ENCODE measurements at places on chromosomes 13 and 19. TPM values are rescaled to one million over a fixed set of nuclear protein-coding genes. Genes with fewer than 3 reads are reported as not detected.

Gene CDX2
- total RNA-seq: not detected

- DNase-seq: no peak
Measured at GRCh38 chr19:52214241-52214640, 24.4 kb downstream of the PPP2R1A start.

DNA sequence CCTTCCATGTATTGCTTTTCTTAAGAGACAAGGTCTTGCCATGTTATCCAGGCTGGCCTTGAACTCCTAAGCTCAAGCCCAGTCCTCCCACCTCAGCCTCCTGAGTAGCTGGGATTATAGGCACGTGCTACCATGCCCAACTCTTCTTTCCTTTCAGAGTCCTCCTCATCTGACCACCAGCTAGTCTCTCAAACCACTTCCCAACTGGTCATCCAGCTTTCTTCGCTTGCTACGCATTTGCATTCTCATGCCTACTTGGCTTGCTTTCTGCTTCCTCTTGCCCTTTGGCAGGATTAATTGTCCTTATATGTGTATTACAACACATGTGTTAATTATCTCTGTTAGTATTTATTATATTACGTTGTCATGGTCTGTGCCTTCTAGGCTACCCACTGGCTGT lies 6.3 kb downstream of the GPR18 start:
- DNase-seq: no peak

DNA sequence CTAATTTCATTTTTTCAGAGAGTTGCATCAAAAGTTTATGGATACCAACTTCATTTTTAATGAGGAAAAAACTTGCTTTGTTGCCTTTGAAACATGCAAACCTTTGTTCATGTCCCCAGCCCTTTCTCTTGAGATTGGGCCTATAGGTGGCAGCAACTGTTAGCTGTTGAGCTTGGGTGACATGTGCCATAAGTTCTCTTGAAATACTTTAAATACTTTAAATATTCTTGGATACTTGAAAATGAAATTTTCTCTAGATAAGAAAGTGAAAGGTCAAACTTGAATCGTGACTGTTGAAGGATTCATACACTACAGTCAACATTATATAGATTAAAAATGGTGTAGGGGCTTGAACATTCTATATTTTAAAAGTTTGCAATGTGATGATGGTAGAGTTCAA lies 294.9 kb downstream of the NDFIP2 start:
- peak; percentile 73 for DNase-seq

Gene CADM4
- 26.0 TPM for total RNA-seq

Gene CEACAM1
- total RNA-seq: 3.0 TPM

Gene LGALS7
- total RNA-seq: not detected

- no peak for DNase-seq
Measured at GRCh38 chr19:18310118-18310909, 12.6 kb downstream of the LSM4 start.

DNA sequence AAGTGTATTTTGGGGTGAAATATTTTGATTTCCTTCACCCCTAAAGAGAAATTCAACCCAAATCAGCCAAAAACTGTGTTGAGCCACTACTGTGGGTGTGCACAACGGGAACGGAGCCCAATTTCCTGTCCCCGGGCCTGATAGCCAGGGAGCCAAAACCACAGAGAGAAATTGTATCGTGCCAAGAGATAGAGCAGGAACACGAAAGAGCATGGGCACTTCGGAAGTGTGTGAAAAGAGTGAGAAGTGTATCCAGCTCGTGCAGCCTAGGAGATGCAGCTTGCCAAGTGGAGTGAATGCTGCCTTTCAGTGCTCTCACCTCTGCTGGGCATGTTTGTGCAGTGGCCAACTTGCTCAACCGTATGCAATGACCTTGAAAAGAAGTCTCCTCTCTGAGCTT lies 19.4 kb upstream of the PLEKHF1 start:
- DNase-seq: no peak

Gene PRODH2
- not detected for total RNA-seq

Gene MADCAM1
- 1.0 TPM for total RNA-seq

Gene OR4F17
- not detected for total RNA-seq

Gene CLDND2
- total RNA-seq: not detected

DNA sequence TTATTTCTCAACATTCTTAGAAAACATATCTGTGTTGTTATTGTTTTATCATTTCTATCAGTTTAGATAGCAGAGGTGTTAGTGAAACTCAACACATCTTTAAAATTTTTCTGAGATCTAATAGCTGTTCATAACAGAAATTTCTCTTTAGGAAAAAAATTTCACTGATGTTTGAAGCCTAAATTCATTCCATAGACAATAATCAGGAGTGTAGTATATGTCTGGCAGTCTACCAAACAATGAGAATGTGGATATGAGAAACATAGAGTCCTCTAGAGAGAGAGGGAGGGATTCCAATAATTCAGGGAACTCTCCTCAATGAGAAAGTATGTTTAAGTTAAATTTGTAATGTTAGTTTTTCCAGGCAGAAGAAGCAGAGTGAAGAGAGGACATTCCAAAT lies 118.2 kb upstream of the EDNRB start:
- no peak for DNase-seq

Gene COX6B2
- total RNA-seq: 2.9 TPM

DNA sequence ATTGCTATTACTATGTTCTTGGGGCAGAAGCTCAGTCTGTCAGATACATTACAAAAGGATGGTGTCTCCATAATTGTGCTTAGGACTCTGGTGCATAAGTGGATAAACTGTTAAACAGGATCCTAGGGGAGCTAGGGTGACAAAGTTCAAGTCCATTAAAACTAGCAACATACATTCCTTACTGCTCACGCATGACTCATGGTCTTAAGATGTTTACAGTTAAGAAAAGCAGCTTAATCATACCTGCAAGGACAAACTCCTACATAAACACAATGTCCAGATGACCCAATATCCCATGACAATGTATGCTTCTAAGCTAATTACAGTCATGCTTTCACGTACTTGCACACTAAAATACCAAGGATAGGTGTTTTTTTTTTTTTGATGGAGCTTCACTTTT lies 3.5 kb upstream of the ZNF701 start:
- DNase-seq: no peak

DNA sequence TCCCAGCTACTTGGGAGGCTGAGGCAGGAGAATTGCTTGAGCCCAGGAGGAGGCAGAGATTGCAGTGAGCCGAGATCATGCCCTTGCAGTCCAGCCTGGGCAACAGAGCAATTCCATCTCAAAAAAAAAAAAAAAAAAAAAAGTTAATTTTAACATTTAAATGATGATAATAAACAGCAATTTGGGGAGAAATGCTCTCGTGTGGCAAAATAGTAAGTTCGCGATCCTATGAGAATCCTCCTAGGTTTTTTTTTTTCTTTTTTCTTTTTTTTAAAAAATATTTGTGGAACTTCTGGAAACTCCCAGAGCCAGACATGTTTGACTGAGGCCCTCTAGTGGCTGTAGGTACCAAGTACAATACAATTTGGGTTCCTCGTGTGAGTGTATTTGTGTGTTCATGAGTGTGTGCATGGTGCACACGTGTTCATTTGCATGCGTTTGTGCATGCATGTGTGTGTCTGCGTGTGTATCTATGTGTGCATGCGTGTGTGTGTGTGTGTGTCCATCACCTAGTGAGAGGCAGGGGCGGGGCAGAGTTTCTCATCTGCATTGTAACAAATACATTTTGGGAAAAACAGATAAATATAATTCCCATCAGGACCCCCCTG lies 31.2 kb downstream of the TMPRSS9 start:
- peak; percentile 79 for DNase-seq

DNA sequence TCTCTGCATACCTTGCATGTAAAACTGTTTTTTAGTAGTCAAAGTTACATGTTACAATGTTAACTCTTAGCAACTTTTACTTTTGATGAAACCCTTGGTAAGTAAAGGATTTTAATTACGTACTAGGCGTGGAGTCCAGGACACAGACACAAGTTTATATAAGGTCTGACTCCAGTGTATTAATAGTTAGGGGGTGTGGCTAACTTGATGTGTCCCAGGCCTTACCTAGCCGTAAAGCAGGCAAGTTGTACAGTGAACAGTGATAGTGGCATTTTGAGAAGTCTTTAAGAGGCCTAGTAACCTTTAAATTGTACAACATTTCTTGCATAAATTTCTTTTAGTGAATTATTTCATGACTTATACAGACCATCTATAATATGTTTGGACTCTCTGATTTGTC lies 5.9 kb downstream of the ZNF714 start:
- no peak for DNase-seq

- DNase-seq: peak; percentile 42
Measured at GRCh38 chr19:46494941-46495785, 504 bp downstream of the PNMA8B start.

- DNase-seq: peak; percentile 100
Measured at GRCh38 chr19:40750874-40751537, at the start of gene SNRPA. Gene SNRPA (plus strand): TSS chr19:40751203. CDS start chr19:40751409, 206 bp downstream.

Gene GRIN2D
- total RNA-seq: 16.5 TPM

Gene ATP4B
- not detected for total RNA-seq

Measured in GM23338 (cell line).